ENCODE measurements at places on chromosomes 3 and 15. TPM values are rescaled to one million over a fixed set of nuclear protein-coding genes. Genes with fewer than 3 reads are reported as not detected.

CHRNA7 gene
- not detected for total RNA-seq

GRCh38 chr3:39671600-39671999 lies 137.8 kb upstream of the MYRIP start:
- no peaks in the 10 kb centered on the region for H3K27me3 ChIP-seq
- no peak for DNase-seq
- no peak overlapping the region for H3K27ac ChIP-seq
- no peak overlapping the region for H3K4me3 ChIP-seq
- no peaks in the 10 kb centered on the region for H3K36me3 ChIP-seq
- no peaks in the 10 kb centered on the region for H3K4me1 ChIP-seq

DNA sequence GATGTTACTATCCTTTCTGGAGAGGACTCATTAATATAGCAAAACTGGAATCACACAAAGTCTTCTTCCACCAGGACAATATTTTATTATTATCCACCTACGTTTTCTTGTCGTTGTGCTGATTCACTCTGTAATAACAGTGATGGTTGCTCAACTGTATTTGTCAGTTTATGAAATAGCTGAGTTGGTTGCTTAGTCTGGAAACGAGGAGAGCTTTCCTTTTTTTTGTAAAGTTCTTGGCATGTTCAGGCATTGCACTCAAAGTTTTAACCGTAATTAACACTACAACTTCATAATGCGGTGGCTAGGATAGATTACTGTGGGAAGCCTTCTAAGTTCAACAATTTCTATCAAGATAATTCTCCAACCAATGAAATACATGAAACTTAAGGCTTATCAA lies 131.2 kb downstream of the RAP2B start:
- no peak overlapping the region for H3K4me3 ChIP-seq
- no peaks in the 10 kb centered on the region for H3K36me3 ChIP-seq
- H3K4me1 ChIP-seq = peaks cover 2% of the 10 kb centered on the region
- H3K27ac ChIP-seq = no peak overlapping the region
- no peak for DNase-seq
- H3K27me3 ChIP-seq = no peaks in the 10 kb centered on the region

DNA sequence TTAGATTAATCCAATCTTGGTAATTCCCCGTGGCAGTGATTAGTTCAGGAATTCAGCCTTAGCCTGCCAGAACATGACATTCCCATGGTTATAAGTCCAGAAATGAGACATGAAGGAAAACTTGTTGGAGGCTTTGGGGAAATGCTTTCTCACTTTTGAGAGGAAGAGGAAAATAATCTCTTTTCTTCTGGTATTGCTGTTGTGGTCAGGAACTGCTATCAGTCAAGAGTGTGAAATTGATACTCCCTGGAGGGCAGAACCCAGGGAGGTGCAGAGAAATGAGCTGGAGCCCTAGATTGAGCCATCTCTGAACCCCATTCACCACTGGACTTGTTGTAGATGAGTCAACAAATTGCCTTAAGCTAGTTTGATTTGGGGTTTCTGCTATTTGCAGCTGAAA lies 38.6 kb upstream of the APH1B start:
- no peak for DNase-seq
- peaks cover 41% of the 10 kb centered on the region for H3K36me3 ChIP-seq
- H3K27me3 ChIP-seq = no peaks in the 10 kb centered on the region
- H3K4me1 ChIP-seq = peaks cover 60% of the 10 kb centered on the region
- no peak overlapping the region for H3K4me3 ChIP-seq

GRCh38 chr3:127044996-127045395 lies 62.1 kb downstream of the PLXNA1 start:
- no peak overlapping the region for H3K4me3 ChIP-seq
- no peak for DNase-seq
- H3K4me1 ChIP-seq = no peaks in the 10 kb centered on the region
- no peaks in the 10 kb centered on the region for H3K36me3 ChIP-seq
- peaks cover 23% of the 10 kb centered on the region for H3K27me3 ChIP-seq
- H3K27ac ChIP-seq = no peak overlapping the region

- no peak overlapping the region for H3K4me3 ChIP-seq
- H3K36me3 ChIP-seq = no peaks in the 10 kb centered on the region
- peaks cover 3% of the 10 kb centered on the region for H3K27me3 ChIP-seq
- DNase-seq = no peak
Measured at GRCh38 chr3:59212128-59212779, 162.4 kb upstream of the CFAP20DC start.

DNA sequence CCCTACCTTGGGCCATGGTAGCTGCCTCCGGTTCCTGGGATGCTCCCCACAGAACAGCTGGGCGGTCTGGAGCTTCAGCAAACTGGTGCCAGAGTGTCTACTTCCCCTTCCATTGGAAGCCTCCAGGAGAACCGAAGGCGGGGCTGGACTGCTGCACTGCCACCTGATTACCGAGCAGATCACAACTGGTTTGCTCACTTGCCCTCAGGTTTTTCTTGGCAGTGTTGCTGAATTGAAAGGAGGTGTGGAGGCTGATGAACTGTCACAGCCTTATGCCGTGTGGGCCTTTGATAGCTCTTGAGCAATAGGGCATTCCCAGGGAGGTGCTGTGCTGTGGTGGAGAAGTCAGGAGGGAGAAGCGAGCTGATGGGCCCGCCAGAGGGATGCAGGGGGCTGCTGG lies at the start of gene TGM5:
TSS of gene TGM5 (minus strand) at position 95 of the 400 bp plus-strand sequence. CDS start at position 16, 79 bp downstream.
- no peaks in the 10 kb centered on the region for H3K36me3 ChIP-seq
- no peak within 1 kb of the TSS for H3K27ac ChIP-seq
- H3K27me3 ChIP-seq = no peaks in the 10 kb centered on the region

DLG1 gene
- 102 TPM for total RNA-seq

- DNase-seq = no peak
- H3K36me3 ChIP-seq = no peaks in the 10 kb centered on the region
- no peak overlapping the region for H3K4me3 ChIP-seq
- H3K27me3 ChIP-seq = no peaks in the 10 kb centered on the region
- H3K27ac ChIP-seq = no peak overlapping the region
Measured at GRCh38 chr3:109213321-109213720, 76.8 kb downstream of the C3orf85 start.

- H3K27me3 ChIP-seq = peaks cover 6% of the 10 kb centered on the region
- peaks cover 4% of the 10 kb centered on the region for H3K36me3 ChIP-seq
- no peak for DNase-seq
- H3K4me3 ChIP-seq = no peak overlapping the region
- H3K4me1 ChIP-seq = no peaks in the 10 kb centered on the region
- no peak overlapping the region for H3K27ac ChIP-seq
Measured at GRCh38 chr15:57607570-57608000, 15.9 kb downstream of the MYZAP start.

CYP1A1 gene
- total RNA-seq = 1.3 TPM

- H3K4me1 ChIP-seq = no peaks in the 10 kb centered on the region
- DNase-seq = no peak
- no peak overlapping the region for H3K4me3 ChIP-seq
- no peak overlapping the region for H3K27ac ChIP-seq
- peaks cover 12% of the 10 kb centered on the region for H3K27me3 ChIP-seq
Measured at GRCh38 chr3:10804183-10804648, 11.8 kb upstream of the SLC6A11 start.

- DNase-seq = no peak
- H3K27me3 ChIP-seq = no peaks in the 10 kb centered on the region
- H3K27ac ChIP-seq = no peak overlapping the region
- H3K4me1 ChIP-seq = peaks cover 21% of the 10 kb centered on the region
- H3K4me3 ChIP-seq = no peak overlapping the region
- peaks cover 54% of the 10 kb centered on the region for H3K36me3 ChIP-seq
Measured at GRCh38 chr3:150623945-150624344, 20.8 kb downstream of the SELENOT start.

Measured in activated B cell treated with CpG ODN at 0.5 μM for 24 hours (primary cell).